ENCODE measurements at places on chromosomes 3 and 15.
A peak's percentile ranks its signal among the peaks of the same experiment; 100 is the strongest.

GRCh38 chr15:85730001-85730820 lies 64.5 kb downstream of the KLHL25 start:
- peak; percentile 86 for DNase-seq

DNA sequence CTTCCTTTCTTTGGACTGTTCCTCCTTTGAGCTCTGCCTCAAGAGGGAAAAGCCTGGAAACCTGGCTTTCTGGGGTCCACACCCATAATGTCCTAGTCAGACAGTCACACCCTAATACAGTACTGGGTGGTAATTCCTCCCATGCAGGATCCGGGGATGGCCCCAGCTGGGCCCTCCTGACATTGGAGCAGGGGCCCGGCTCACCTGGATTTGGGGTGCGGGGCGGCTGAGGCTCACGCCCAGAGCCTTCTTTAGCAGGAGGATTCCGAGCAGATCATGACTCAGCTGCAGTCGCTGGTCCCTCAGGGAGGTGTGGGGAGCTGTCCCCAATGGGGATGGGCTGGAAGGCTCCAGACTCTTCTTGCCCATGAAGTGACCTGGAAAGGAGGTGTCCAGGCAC lies 1.0 kb downstream of the NMB start:
- DNase-seq, result no peak

GRCh38 chr3:173371848-173372487 lies 25.6 kb upstream of the NLGN1 start:
- peak; percentile 49 for DNase-seq

DNA sequence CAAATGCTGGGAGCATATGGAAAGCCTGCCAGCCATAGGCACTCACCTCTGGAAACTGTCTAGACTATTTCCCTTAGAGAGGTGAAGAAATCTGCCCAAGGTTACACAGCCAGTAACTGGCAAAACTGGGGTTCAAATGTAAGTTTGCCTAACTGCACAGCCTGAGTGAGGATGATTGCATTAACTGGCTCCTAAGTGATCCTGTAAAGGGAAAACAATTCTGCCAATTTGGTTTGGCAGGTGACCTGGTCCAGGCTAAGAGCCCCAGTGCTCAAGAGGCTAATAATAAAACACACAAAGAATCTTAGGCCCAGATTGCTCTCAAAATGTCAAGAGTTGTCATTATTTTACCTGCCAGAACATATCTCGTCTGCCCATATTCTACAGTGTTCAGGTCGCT lies 43.9 kb upstream of the SPRED1 start:
- DNase-seq, result no peak

DNA sequence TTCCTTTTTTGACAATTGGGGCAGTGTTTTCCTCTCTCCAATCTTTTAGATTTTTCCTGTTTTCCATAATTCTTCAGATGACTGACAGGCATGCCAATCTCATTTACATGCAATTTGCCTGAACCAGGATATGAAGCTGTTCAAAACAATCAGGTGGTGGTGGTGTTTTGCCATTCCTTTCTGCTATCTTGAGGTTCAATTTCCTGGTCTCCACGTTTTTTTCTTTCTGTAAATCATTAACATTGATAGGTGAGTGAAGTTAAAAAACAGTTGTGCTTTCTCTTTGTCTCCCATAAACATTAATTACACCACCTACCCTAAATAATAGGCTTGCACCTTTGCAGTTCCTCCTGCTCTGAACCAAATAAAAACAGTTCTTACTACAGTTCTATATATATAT lies 49.1 kb downstream of the C2CD4A start:
- no peak for DNase-seq

GRCh38 chr3:66419036-66419435 lies 81.8 kb downstream of the LRIG1 start:
- no peak for DNase-seq

DNA sequence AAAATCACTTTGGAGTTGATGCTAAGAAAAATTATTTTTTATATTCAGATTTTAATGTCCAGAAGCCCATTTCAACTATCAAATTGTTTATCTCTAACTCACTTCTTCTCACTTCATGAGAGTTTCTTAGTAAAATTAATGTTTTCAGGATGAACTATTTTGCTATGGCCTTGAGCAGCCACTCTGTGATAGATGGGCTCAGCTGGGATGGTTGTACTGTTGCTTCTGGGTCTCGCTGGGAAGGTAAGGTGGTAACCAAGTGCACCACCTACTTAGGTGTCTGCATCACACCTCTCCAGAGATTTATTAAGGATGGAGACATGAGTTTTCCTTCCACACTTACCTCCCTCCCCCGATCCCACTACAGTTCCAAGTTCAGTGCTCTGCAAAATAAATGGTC lies 110.3 kb upstream of the ATP2B2 start:
- DNase-seq, result no peak

DNA sequence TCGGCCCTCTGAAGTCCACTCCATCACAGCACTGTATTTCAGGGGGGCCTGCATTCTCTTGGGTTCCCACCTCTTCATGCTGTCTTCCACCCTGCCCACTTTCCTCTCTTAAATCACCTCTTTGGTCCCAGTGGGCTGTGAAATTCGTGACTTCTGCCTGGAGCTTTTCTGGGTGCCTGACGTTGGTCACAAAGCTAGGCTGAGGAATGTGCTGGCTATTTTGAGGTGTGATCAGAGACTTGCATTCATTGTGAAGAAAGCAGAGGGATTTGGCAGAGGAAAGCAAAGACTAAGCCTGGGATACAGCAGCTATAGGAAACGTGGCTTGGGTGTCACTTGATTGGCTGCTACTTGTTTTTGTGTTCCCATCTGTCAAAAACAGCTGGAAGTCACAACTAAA lies 202.5 kb downstream of the SATB1 start:
- DNase-seq, result no peak

- no peak for DNase-seq
Measured at GRCh38 chr3:58840949-58841348, 174.4 kb upstream of the FAM3D start.

DNA sequence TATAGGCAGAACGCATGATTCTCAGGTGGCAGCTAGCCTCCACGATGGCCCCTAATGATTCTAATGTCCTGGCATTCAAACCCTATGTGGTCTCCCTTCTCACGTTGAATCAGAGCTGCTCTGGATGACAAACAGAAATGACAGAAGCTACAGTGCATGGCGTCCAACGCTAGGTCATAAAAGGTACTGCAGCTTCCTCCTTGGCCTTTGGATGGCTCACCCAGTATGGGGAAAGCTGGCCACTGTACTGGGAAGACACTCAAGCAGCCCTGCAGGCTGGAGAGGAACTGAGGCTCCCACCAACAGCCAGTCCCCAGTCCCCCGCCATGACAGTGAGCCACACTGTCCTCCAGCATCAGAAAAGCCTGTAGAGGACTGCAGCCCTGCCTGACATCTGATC lies 286.3 kb downstream of the FAM43A start:
- DNase-seq, result no peak

GRCh38 chr3:117398141-117398899 lies 688.7 kb downstream of the TUSC7 start:
- no peak for DNase-seq

DNA sequence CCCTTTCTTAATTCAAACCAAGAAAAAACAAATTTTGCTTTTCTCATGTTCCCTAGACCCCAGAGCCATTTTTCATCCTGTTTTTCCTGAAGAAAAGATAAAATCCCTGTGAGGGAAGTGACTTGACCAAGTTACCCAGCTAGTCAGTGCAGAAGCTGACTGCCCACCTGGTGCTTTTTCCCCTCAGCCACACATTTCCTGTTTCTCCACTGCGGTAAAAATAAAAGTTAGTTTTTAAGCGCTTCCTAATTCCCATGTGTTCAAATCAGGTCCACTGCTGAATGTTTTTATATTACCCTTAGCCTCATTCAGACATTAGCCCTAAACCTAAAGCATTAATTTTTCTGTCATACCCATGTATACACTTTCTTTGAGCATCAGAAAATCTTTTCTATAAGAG lies 26.1 kb downstream of the PPP2R3A start:
- no peak for DNase-seq

- DNase-seq, result peak; percentile 55
Measured at GRCh38 chr3:30657914-30658313, 51.5 kb downstream of the TGFBR2 start.

DNA sequence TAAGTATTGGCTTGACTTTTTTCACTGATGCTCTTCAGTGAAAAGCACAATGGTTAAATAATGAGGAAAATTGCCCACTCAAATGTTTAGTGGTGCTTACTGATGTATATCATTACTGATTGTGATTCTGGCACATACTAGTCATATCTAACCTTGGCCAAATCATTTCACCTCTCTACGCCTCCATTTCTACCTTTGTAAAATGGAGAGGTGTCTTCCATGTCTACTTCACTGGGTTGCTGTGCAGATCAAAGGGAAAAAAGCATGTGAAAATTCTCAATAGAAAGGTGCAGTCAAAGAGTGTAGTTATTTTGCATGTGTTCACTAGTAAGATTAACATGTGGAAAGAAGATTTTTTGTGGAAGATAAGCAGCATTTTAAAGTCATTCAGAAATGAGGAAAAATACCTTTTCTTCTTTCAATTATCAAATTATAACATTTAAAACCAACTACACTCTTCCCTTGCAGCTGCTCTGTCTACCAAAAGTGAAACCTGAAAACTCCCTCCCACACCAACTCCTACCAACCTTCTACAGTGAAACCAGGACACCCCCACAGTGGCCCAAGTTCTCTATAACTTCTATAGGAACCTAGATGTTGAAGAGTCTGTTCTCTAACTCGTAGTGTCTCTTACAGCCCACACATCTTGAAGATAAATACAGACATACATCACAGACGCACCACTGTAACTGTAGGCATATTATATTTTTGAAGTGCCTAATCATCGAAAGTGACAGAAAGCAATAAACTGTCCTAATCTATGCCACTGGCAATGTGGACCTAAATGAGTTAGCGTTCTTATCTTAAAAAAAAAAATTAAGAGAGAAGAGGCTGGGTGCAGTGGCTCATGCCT lies 1.4 kb downstream of the CD200R1 start:
- no peak for DNase-seq

DNA sequence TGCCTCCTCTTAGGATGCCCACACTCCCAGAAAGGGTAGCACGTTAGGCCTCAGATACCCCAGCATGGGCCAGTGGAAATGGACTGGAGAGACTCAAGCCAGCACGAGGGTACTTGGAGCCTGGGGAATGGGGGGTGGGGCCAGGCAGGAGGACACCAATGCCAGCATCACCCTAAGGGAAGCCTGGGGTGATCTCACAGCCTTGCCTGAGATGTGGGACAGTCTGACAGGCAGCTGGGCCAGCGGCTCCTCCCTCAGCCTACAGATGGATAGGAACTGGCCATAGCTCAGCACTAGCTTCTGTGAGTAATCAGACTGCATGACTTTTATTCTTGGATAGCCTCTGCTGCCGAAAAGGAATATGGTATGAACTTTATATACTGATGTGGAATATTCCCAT lies 59.6 kb upstream of the MRPS22 start:
- DNase-seq, result no peak

- DNase-seq, result peak; percentile 50
Measured at GRCh38 chr3:4270720-4271119, 32.4 kb upstream of the SETMAR start.

DNA sequence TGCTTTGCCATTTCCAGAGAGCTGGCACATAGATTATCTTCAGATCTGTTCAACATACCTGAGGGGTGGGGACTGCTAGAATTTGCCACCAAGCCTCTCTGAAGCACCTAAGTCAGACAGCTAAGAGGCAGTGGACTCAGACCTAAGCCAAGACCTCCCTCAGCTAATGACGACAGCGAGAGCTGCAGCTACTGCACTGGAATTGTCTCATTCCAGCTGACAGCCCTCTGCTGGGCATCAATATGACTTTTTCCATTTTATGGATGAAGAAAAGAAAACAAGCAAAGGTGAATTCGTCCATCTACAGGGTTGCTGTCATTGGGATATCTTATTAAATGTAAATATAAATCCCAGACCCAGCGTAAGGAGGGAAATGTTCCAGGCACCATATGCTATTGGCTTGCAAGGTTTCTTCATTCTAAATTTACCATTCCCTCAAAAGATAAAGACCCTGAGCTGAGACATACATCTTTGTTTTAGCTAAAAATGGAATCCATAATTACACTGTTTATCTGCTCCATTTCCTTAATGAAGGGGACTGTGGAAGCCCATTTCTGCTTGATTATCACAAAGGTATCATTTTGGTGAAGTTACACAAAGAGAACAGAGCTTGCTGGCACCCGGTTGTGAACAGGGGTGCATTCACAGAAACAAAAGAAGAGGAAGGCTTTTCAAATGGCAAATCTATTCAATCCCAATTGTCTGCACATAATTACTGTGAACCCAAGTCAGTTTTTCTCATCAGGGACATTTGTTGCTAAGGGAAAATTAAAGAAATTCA lies 85.5 kb upstream of the LRTM1 start:
- DNase-seq, result peak; percentile 4

- no peak for DNase-seq
Measured at GRCh38 chr3:73107215-73107614, 45.8 kb downstream of the EBLN2 start.

- DNase-seq, result no peak
Measured at GRCh38 chr3:129665024-129665768, 58.7 kb upstream of the PLXND1 start.

- DNase-seq, result peak; percentile 91
Measured at GRCh38 chr3:143167969-143168854, 48.6 kb downstream of the CHST2 start.

- DNase-seq, result no peak
Measured at GRCh38 chr3:106728315-106729098, 648.7 kb upstream of the CCDC54 start.

DNA sequence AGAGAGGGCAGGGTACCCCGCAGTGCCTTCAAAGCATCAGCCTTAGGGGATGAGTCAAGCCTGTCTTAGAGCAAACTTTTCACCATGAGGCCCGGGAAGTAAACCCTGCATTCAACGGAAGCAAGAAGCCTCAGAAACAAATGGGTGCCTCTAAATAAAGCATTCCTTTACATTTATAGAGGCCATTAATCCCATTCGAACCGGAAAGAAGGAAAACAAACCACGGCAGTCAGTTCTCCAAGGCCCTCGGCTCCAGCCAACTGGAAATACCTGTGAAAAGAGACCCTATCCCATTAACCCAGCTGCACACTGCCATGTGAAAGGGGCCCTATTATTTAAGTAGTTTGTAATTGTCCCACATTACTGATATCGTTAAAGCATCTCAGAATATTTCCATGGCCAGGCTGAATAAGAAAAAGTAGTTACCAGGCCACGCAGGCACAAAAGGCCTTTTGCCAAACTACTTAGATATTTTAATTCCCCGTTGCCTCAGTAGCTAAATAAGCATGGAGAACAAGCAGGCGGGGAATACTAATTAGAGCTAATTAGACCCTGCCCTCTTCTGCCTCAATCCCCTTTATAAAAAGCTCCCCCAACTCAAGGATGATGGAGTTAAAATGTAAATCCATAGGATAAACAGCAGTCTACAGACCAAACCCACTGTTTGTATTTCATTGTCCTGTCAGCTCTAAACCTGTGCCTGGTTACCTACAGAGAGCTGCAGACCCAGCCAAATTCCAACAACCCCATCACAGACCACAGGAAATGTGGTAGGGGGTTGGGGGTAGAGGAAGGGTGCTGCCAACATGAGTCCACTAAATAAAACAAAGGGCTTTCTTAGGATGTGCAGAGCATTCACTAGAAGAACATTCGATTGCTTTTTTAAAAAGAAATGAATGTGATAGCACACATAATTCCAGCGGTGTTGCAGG lies 4.1 kb downstream of the ITGB5 start:
- DNase-seq, result no peak
